ENCODE measurements at places on chromosomes 2 and 18.
A peak's percentile ranks its signal among the peaks of the same experiment; 100 is the strongest.

DNA sequence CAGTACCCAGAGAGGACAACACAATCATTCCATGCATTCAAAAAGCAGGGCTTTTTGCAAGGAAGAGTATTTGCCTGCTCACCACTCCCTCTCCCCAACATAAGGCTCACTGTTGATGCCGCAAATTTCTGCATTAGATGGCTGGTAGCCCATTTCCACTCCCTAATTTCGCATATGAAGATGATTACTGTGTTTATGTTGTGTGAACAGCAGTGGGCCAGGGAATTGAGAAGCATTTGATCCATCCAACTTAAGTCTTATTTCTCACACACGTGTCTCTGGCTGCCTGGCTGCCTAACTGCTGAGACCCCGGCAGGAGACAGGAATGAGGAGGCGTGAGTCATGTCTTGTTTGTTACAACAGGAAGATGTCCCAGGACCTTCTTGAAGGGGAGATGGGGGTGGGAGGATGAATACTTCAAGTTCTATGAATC, 294.1 kb downstream of the ALK start:
- no peak for DNase-seq

GRCh38 chr2:144520756-144521487, 1.0 kb upstream of the ZEB2 start:
- peak; percentile 91 for DNase-seq

DNA sequence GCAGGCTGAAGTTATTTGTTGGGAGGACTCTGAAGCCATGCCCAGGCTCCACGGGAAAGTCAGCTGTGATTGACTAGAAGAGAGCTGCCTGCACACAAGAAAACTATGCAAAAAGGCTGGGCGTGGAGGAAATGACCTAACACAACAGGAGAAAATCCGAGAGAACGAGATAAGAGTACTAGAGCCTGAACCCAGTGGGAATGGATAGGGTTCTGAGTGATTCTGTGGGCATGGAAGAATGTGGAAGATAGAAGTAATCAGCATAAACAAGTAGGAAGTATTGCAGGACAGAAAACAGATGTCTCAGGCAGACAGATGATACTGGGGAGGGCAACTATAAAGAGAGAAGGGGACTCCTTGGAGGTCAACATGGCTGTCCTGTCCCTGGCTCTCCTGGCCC, 12.1 kb upstream of the COPS8 start:
- no peak for DNase-seq

DNA sequence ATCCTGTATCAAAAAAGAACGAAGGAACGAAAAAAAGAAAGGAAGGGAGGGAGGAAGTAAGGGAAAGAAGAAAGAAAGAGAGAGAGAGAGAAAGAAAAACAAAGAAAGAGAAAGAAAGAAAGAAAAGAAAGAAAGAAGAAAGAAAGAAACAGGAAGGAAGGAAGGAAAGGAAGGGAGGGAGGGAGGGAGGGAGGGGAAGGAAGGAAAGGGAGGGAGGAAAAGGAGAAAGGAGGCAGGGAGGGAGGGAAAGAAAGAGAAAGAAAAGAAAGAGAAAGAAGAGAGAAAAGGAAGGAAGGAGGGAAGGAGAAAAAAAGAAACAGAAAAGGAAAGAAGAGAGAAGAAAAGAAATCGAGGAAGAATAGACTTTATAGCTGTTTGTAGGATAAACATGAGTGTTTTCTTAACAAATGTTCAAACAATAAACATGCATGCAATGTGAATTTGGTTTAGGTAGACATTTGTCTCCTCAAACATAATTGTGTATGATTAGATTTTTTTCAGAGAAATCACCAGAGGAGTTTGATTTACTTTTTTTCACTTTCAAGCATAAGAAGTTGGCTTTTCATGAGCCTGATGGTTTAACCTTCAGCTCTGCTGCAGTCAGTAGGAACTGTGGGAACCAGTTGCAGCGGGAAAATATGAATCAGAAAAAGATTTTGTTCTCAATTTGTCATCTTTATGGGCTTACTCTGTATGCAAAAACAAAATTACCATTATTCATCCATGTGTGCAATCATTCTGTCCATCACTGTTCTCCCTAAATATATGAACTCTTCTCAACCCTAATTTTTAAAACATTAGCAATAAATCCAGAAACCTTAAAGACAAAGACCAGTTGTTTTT, 71.6 kb downstream of the PRKRA start:
- DNase-seq, result no peak

GRCh38 chr2:101361121-101361520, 26.2 kb downstream of the CREG2 start:
- peak; percentile 77 for DNase-seq

DNA sequence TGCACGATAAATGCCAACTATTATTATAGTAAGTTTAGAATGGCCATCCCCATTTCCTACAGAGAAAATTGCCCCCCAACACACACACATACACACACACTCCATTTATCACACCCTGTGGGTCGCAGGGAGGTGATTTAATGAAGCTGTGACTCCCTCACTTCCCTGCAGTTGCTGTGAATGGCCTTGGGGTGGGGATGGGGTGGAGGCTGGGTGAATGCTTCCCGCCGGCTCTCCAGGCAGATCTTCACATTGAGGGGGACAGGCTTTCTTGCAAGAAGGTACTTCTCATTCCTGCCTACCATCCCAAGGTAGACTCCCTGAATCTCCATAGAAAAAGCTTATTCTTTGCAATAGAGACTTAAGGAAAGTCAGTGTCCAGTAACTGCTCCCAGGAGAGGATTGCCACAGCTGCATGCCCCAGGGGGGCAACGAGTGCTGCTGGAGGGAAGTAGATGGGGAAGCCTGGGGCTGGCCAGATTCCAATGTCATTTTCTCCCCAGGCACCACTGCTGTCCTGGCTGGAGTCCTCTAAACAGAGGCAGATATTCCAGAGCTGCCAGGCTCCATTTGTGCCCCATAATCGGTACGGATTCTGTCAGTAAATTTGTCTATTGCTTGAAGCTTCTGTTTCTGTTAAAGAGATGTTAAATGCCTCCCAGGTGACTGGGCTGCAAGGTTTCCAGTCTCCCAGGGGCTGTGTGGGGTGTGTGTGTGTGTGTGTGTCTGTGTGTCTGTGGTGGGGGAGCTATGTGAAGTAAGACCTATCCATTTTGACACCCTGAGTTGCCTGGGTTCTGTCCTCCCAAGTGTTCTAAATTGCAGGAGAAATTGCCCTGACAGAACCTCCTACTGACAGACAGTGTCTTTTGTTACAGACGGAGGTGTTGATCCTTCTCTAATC, 265.5 kb downstream of the SRBD1 start:
- no peak for DNase-seq

DNA sequence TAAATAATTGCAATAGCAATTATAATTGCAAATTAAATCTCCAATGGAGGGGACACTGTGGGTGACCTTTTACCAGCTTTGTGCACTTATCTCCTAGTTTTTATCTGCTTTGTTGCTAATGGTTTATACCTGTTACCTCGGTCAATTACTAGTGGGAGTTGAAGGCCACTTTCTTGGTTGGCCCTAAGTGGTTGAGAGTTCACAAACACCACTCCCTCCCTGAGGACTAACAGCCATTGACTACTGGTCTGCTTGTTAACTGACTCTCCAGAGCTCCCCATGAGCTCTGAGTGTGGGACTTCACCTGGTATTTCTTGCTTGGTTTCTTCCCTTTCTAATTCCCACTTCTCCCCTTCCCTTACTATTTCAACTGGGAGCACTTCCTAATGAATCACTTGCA, 27.2 kb downstream of the SERPINE2 start:
- DNase-seq, result no peak

Data from suppressor macrophage (primary cell).